ENCODE measurements at places on chromosomes 13 and 19. TPM values are rescaled to one million over a fixed set of nuclear protein-coding genes. Genes with fewer than 3 reads are reported as not detected.
A peak's percentile ranks its signal among the peaks of the same experiment; 100 is the strongest.

- H3K36me3 ChIP-seq, result no peaks in the 10 kb centered on the region
- no peaks in the 10 kb centered on the region for H3K27me3 ChIP-seq
- no peak for DNase-seq
- H3K4me1 ChIP-seq, result peaks cover 39% of the 10 kb centered on the region
- H3K4me3 ChIP-seq, result no peak overlapping the region
These were observed 15.9 kb upstream of the JUND start for GRCh38 chr19:18297308-18297707.

DNA sequence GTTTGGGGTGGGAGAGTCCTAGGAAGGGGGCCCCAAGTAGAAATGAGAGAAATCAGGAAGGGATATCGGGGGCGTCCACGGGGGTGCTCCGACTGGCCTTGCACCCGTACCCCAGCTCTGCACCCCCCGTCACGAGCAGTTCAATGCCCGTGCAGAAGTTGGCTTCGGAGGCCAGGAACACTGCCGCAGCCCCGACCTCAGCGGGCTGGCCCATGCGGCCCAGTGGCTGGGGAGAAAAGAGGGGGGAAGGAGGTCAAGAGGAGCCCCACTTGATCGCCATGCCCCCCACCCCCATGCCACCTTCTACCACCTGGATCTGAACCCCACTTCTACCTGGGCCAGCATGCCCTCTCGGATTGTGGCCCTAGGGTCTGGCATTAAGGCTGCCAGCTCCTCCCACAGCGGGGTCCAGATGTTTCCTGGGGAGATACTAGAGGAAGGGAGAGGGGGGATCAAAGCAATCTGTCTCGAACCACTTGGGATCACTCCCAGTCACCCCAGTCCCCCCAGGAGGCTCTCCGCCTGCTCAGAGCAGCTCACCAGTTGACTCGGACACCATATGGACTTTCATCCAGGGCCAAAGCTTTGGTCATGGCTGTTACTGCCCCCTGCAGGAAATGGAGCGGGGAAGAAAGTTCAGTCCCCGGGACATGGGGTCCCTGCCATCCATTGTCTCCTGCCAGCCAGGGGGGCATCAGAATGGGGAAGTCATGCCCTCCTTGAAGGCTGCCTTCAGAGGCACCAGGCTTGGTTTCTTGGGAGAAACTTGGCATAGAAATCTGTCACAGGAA, 2.5 kb upstream of the BCAT2 start:
- no peak overlapping the region for H3K4me3 ChIP-seq
- peaks cover 15% of the 10 kb centered on the region for H3K4me1 ChIP-seq

Gene ZNF569
- 7.4 TPM for total RNA-seq

DNA sequence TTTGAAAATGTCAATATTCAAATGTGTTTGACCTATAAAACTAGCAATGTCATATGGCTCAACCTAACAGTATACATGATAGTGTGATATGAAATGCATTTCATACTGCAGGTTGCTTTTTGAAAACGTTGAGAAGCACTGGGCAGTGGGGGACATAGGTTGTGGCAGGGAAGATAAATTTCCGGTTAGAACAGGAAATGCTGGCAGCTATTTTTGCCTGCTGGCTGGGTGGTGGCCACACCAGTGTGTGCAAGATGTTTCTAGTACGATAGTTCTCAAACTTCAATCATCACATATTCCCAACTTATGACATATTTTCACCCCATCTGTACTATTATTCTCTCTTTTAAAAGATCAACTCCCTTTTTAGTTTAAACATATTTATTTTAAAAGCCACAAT, 17.2 kb downstream of the FXYD5 start:
- no peak overlapping the region for H3K27ac ChIP-seq
- peaks cover 12% of the 10 kb centered on the region for H3K36me3 ChIP-seq
- H3K27me3 ChIP-seq, result no peaks in the 10 kb centered on the region
- peaks cover 35% of the 10 kb centered on the region for H3K4me1 ChIP-seq
- DNase-seq, result no peak

Gene CLDN10
- not detected for total RNA-seq

Gene TRAPPC2B
- total RNA-seq, result 7.7 TPM

DNA sequence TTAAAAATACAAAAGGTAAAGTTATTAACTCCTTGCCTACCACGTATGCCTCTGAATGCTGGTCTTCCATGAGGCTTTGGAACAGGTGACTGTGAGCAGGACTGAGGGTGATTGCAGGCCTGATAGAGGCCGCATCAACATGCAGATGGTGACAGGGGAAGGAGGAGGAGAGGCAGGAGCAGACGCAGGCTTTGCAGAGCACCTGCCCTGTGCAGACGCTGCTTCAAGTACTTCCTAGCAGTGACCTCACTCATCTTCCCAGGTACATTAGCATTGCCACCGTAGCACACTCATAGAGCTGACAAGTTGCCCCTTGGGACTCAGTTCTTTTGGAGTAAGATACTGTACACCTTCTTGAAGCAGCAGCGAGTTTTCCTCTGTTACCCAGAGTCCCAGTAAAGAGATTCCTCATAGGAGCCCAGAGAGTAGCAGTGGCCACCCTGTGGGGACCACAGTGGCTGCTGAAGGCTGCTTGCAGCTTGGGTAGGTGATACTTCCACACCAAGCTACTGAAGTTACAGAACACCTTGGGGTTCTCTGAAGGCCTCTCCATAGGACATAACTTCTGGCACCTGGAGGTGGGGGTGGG, 56.0 kb downstream of the ZNF536 start:
- no peak overlapping the region for H3K27ac ChIP-seq
- H3K4me1 ChIP-seq, result no peaks in the 10 kb centered on the region
- no peaks in the 10 kb centered on the region for H3K36me3 ChIP-seq
- no peaks in the 10 kb centered on the region for H3K27me3 ChIP-seq

DNA sequence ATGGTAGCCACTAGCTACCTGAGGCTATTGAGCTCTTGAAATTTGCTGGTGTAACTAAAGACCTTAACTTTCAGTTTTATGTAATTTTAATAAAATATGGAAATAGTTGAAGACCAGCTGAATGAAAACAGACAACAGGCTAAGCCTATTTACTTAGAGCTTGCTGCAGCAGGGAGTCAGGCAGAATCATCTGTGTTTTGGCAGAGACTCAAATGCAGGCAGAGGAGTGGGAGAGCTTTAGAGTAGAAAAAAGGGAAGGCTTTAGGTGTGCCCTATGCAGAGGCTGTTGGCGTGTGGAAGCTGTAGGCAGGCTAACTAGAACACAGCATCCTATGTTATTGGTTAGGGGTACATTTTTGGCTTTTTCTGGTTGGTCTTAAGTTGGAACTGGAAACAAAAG, 304.9 kb upstream of the NBEA start:
- H3K4me1 ChIP-seq, result no peaks in the 10 kb centered on the region
- H3K4me3 ChIP-seq, result no peak overlapping the region
- no peak overlapping the region for H3K27ac ChIP-seq
- no peak for DNase-seq

GRCh38 chr13:112248406-112248760, 127.8 kb upstream of the SPACA7 start:
- H3K36me3 ChIP-seq, result no peaks in the 10 kb centered on the region
- DNase-seq, result no peak
- no peak overlapping the region for H3K4me3 ChIP-seq
- no peaks in the 10 kb centered on the region for H3K27me3 ChIP-seq
- H3K4me1 ChIP-seq, result no peaks in the 10 kb centered on the region

- DNase-seq, result no peak
- no peak overlapping the region for H3K27ac ChIP-seq
- no peaks in the 10 kb centered on the region for H3K36me3 ChIP-seq
- H3K27me3 ChIP-seq, result peaks cover 15% of the 10 kb centered on the region
- H3K4me3 ChIP-seq, result no peak overlapping the region
These were observed 1.6 kb upstream of the CACNG6 start for GRCh38 chr19:53989600-53990533.

GRCh38 chr13:40503011-40503410, 163.4 kb downstream of the FOXO1 start:
- H3K4me3 ChIP-seq, result no peak overlapping the region
- H3K36me3 ChIP-seq, result no peaks in the 10 kb centered on the region
- DNase-seq, result no peak
- peaks cover 23% of the 10 kb centered on the region for H3K4me1 ChIP-seq

GRCh38 chr19:872266-872951, 12.9 kb downstream of the CFD start:
- DNase-seq, result peak; percentile 89
- no peak overlapping the region for H3K4me3 ChIP-seq
- H3K36me3 ChIP-seq, result peaks cover 8% of the 10 kb centered on the region
- H3K4me1 ChIP-seq, result peaks cover 13% of the 10 kb centered on the region

Gene RFPL4A
- total RNA-seq, result not detected

DNA sequence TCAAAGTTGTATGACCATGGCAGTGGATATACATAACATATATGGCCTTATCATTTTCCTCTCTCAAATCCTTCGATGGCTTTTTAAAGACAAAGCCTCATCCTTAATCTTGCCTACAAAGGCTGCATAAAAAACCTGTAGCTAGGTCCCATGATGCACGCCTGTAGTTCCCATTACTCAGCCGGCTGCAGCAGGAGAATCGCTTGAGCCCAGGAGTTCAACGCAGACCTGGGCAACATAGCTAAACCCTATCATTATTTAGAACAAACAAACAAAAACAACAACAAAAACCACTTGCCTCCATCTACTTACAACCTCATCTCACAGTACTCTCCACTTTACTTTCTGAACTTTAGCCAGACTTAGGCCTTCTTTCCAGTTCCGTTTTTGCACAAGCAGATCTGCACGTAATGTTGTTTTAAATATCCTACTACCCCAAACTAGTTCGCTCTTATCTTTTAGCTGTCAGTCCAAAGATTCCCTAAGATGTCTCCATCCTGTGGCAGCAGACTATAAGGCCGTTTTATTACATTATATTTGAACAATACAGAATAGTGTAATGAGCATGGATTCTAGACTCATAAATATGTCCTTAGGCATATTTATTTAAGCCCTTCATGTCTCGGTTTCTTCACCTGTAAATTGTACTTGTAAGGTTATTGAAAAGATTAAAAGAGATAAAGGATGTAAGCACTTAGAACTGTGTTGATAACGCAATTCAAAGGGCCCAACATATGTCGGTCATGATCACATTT, 969 bp upstream of the POMP start:
- H3K27ac ChIP-seq, result peak overlapping the region; percentile 95
- H3K27me3 ChIP-seq, result no peaks in the 10 kb centered on the region
- peak overlapping the region; percentile 71 for H3K4me3 ChIP-seq
- H3K36me3 ChIP-seq, result peaks cover 7% of the 10 kb centered on the region
- peaks cover 25% of the 10 kb centered on the region for H3K4me1 ChIP-seq

DNA sequence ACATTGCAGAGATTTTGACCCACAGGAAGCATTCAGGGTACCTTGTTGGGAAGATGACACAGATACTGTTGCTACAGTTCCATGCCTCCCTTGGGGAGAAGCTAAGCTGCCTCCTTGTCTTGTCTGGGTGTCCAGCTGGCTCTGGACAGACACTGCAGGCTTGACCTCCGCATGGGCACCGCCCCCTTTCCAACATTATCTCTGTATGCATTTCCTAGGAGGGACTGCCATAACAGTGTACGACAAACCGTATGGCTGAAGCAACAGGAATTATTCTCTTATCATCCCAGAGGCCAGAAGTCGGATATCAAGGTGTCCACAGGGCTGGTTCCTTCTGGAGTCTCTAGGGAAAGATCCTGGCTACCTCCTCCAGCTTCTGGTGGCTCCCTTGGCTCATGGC, 67.0 kb upstream of the USE1 start:
- DNase-seq, result no peak
- no peaks in the 10 kb centered on the region for H3K4me1 ChIP-seq
- peaks cover 28% of the 10 kb centered on the region for H3K36me3 ChIP-seq
- H3K27ac ChIP-seq, result no peak overlapping the region

Data from CD8-positive, alpha-beta memory T cell (primary cell).